ENCODE measurements at places on chromosomes 13 and 19.

GRCh38 chr13:44932850-44933251 lies 56.4 kb downstream of the NUFIP1 start:
- no peak for DNase-seq

DNA sequence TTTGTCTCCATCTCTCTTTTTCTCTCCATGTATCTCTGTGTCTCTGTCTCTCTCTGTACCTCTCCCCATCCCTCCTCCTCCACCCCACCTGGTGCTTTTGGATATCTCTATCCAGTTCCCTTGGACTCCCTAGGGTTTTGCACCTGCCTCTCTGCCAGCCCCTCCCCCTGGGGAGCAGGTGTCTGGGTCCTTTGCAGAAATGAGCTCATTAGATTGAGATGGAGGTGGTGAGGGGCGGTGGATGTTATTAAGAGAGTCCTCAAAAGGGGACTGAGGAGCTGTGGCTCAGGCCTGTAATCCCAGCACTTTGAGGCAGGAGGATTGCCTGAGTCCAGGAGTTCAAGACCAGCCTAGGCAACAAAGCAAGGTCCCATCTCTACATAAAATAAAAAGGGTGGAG lies 2.1 kb downstream of the KCNN4 start:
- peak; percentile 18 for DNase-seq

GRCh38 chr19:13629687-13630357 lies 123.5 kb upstream of the CACNA1A start:
- no peak for DNase-seq

GRCh38 chr13:97057176-97057575 lies 62.9 kb upstream of the OXGR1 start:
- no peak for DNase-seq

GRCh38 chr13:99911965-99912566 lies 59.5 kb downstream of the ZIC5 start:
- DNase-seq: no peak

- DNase-seq: no peak
Measured at GRCh38 chr19:36046443-36047050, 7.5 kb downstream of the THAP8 start.

GRCh38 chr19:16825312-16826052 lies 3.7 kb upstream of the SIN3B start:
- no peak for DNase-seq

Data from activated CD4-positive, alpha-beta T cell treated with anti-CD3 and anti-CD28 coated beads, Interleukin-2, amount 50 U/mL, for 48 hours (primary cell).